Activated T-helper 1 cell treated with anti-CD3 and anti-CD28 coated beads, Interleukin-12 subunit alpha, Interleukin-12 subunit beta, Interleukin-2, Interleukin-4 antibody, amounts not matched to agents 30 ng/mL and 10 ng/mL and 1 ng/mL, durations not matched to agents 14 hours and 24 hours and 36 hours (primary cell): ENCODE measurements at places on chromosomes 13 and 19.
A peak's percentile ranks its signal among the peaks of the same experiment; 100 is the strongest.

GRCh38 chr13:39201180-39201579 is 162.9 kb downstream of the NHLRC3 start:
- DNase-seq: no peak

DNA sequence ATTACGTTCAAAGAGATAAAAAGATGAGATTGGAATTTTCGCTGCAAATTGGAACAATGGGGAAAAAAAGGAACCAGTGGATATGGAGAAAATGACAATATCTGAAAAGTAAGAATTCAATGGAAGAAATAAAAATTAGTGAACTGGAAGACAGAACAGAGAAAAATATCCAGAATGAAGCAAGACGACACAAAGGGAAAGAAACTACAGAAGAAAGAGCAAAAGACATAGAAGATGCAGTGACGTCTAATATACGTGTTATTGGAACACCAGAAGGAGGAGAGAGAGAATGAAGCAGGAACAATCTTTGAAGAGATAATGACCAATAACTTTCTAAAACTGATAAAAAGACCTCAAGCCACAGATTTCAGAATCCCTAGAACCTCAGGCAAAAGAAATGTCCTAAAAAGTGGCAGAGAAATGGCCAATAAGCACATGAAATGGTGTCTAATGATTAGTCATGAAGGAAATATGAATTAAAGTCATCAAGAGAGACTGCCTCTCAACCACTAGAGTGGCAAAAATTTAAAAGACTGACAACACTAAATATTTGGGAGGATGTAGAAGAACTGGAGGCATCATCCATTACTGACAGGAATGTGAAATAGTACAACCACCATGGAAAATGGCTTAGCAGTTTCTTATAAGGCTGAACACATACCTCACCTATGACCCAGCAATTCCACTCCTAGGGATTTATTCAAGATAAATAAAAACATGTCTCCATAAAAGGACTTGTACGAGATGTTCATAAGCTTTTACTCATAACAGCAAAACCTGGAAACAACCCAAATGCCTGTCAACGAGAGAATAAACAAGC is 56.5 kb downstream of the GADD45B start:
- no peak for DNase-seq

GRCh38 chr19:28948566-28948965 is 264.4 kb downstream of the UQCRFS1 start:
- DNase-seq: no peak

GRCh38 chr13:50078231-50078894 is 63.1 kb downstream of the KCNRG start:
- no peak for DNase-seq

- DNase-seq: no peak
These were observed 68.4 kb downstream of the SPATA13 start for GRCh38 chr13:24228852-24229458.

DNA sequence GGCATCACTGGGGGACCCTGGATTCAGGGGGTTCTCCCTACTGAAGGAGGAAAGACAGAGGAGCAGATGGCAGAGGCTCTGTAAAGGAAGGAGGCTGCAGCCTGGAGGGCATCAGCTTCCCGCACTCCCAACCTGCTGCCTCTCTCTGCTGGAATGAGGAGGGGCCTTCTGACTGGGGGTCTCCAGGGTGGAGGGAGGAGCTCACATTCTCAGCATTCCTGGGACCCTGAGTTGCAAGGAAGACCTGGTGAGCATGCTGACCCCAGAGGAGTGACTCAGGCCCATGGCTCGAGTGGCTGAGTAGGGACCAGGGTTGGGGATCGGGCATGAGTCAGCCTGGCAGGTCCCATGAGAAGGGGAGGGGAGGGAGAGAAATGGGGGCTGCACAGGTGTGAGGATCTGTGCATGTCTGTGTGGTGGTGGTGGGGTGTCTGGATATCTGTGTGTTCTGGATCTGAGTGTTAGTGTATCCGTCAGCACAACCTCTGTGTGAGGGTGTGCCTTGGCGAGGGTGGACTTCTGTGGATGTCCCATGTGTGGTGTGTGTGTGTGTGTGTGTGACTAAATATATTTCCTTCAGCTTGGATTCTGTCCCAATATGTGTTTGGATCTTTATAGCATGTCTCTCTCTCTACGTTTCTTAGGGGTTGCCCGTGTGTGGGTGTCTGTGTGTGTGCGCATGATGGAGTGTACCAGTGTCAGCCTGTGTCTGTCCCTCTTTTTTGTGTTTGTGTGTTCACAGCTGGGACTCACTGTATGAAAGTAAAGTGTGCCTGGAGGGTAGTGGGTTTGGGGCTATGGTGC is 4.6 kb downstream of the AXL start:
- no peak for DNase-seq

DNA sequence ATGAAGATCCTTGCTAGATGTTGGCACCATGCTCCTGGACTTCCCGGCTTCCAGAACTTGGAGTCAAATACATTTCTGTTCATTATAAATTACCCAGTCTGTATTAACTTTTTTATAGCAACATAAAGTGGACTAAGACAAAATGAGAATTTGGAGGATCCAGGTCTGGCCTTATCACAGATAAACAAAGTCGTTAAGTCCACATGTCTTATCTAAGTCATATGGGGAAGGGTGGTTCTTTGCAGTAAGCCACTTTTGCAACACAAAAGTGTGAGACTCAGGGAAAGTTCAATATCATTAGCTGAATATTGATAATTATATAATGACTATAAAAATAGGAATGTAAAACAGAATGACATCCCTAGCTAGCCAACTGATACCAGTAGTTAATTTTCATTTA is 91.6 kb upstream of the SIAH3 start:
- DNase-seq: no peak

DNA sequence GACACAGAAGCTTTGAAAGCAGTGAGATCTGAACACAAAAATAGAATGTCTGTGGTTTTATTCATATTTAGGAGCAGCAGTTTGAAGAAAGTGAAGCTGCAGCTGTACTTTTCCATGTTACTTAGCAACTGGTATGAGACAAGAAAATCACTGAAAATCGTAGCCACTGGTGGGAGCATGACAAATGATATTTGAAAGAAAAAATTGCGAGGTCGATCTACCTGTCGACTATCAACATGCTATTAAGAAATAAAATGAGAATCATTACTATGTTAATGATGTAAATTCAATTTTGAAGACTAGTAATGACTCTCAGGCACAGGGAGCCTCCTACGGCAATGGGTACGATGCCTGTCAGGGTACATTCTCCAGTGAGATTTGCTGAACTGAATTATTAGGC is 436.4 kb downstream of the SLITRK5 start:
- DNase-seq: no peak

GRCh38 chr19:45508861-45509691 is 1.8 kb downstream of the VASP start:
- DNase-seq: peak; percentile 40

GRCh38 chr19:52710538-52710937 is 24.3 kb downstream of the ZNF611 start:
- no peak for DNase-seq

DNA sequence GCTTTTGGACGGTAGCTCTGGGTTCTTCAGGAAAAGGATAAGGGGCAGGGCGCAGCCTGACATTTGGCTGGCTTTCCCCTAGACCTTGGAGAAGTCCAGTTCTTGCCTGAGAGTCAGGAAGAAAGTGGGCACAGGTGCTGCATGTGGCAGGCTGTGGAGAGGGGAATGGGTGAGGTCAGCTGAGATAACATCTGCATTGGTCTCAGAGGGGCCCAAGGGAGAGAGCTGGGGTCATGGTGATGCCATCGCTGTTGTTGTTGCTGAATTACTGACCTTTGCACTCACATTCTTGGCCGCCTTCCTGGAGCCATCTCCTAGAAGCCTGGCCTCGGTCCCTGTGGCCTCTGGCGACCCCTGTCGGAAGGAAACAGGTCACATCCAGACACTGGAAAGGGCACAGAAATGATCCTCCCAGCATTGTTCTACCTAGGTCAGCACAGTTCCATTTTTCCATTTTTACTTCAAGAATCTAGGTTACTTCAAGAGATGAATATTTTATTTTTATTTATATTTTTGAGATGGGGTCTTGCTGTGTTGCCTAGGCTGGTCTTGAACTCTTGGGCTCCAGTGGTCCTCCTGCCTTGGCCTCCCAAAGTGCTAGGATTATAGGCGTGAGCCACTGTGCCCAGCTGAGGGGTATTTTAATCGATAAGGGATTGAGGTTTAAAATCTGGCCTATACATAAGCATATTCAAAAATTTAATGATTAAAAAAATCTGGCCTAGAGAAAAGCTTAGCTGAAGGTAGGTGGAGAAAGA is 6.5 kb upstream of the LIPE start:
- peak; percentile 46 for DNase-seq

GRCh38 chr13:110109910-110110309 is 197.0 kb downstream of the COL4A1 start:
- no peak for DNase-seq

DNA sequence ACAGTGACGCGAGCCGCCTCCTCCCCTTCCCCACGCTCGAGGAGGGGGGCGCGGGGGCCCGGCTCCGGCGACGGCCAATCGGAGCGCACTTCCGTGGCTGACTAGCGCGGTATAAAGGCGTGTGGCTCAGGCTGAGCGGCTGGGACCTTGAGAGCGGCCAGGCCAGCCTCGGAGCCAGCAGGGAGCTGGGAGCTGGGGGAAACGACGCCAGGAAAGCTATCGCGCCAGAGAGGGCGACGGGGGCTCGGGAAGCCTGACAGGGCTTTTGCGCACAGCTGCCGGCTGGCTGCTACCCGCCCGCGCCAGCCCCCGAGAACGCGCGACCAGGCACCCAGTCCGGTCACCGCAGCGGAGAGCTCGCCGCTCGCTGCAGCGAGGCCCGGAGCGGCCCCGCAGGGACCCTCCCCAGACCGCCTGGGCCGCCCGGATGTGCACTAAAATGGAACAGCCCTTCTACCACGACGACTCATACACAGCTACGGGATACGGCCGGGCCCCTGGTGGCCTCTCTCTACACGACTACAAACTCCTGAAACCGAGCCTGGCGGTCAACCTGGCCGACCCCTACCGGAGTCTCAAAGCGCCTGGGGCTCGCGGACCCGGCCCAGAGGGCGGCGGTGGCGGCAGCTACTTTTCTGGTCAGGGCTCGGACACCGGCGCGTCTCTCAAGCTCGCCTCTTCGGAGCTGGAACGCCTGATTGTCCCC is at the start of gene JUNB:
JUNB (plus strand) TSS at position 142 of the 706 bp plus-strand sequence; CDS start at position 428, 286 bp downstream.
- DNase-seq: peak; percentile 97

DNA sequence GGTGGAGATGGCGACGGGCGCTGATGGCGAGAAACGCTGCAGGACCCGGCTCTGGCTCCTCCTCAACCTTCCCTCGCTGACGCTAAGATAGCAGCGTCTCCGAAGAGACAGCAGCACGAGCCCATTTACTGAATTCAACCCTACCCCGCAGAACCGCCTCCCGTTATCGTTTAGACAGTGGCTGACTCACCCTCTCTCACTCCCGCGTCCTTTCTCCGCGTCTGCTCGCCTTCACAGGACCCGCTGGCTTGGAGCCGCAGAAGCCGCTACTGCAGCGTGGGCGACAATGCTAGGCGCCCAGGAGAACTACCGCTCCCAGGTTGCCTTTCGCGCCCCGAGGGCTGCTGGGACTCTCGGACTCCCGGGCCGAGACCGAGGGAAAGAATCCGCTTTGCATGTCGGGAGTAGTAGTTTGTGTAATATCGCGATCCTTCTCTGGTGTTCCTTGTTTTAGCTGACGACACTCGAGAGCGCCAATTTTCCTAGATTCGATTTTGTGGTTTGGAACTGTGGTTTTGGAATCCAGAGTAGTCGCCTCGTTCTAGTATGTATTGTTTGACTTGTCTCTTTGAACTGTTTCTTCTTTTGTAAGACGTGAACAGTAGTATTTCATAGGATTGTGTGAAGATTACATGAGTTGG is at the start of gene KBTBD6:
KBTBD6 (minus strand) TSS at position 291 of the 641 bp plus-strand sequence. CDS start 291 bp downstream, outside the sequence.
- peak; percentile 92 for DNase-seq

- no peak for DNase-seq
These were observed 17.0 kb downstream of the EPS8L1 start for GRCh38 chr19:55092423-55093318.

- no peak for DNase-seq
These were observed 82.4 kb upstream of the IRS2 start for GRCh38 chr13:109868578-109869311.
